ENCODE measurements at places on chromosomes 2 and 18.

DNA sequence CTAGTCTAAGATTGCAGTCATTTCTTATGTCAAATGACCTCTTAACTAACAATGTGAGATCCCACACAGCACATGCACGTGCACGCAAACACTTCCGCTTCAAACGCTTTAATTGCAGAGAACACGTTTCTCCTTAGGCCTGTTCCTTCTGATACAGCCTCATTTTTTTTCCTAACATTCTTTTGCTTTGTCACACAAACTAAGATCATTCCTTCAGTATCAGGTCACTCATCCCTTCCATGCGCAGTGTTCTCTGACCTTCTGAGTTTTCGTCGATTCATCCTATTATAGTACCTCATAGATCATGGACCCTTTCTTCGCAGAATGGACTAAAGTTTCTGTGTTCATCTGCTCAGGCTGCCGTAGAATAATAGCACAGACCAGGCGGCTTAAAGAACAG lies 327.1 kb upstream of the CDH19 start:
- no peak for DNase-seq

- DNase-seq, result no peak
These were observed 312.3 kb upstream of the PIK3C3 start for GRCh38 chr18:41642756-41643155.

DNA sequence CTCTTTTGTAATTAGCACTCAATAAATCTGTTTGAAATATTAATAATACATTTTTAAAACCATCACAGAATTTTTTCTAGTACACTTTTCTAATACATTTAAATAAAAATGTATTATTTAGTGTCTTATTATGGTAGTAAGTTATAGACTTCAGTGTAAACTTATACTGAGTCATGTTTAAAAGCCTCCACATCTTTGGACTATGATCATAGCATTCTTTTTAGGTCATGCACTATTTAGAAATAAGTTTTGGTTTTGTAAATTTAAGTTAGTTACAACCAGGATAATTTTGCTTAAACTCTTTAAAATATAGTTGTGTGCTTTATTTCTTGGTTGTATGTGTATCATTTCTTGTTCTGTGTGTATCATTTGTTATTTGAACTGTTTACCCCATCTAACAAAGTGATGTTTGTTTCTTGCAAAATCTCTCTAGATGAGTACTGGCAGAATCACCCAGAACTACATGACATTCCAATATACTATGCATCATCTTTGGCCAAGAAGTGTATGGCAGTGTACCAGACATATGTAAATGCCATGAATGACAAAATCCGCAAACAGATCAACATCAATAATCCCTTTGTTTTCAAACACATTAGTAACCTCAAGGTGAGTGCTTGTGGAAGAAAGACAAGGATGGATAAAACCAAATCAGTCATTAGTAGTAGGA lies 16.7 kb downstream of the CPSF3 start:
- DNase-seq, result no peak

DNA sequence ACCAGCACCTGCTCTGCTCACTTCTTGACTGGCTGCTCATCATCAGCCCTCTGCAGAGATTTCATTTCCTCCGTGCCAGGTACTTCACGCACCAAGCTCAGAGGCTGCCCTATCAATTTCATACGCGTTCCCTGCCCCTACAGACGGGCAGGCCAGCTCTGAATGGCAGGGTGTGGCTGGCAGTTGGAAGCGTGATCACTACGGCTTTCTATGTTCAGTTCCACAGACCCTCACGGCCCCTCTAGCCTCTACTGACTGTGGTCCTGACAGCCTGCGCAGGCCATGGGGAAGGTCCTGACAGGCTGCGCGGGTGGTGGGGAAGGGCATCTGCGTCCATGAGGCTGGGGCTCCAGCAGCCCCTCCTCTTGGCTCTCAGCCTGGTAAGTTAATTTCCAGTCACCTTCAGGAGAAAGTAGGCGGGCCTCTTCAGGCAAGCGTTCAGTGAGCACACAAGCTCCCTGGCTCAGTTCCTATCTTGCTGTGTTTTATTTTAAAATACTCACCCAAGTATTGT lies 154.8 kb downstream of the ZNF236 start:
- no peak for DNase-seq

- DNase-seq, result no peak
These were observed 488.7 kb upstream of the ID2 start for GRCh38 chr2:8193146-8193545.

DNA sequence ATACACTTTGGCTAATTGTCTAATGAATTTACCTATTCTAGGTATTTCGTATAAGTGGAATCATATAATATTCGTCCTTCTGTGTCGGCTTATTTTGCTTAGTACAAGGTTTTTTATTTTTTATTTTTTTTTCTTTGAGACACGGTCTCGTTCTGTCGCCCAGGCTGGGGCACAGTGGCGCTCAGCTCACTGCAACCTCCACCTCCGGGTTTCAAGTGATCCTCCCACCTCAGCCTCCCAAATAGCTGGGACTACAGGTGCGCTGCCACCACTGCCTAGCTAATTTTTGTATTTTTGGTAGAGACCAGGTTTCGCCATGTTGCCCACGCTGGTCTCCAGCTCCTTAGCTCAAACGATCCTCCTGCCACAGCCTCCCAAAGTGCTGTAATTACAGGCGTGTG lies 38.2 kb downstream of the PCBP1 start:
- DNase-seq, result no peak

DNA sequence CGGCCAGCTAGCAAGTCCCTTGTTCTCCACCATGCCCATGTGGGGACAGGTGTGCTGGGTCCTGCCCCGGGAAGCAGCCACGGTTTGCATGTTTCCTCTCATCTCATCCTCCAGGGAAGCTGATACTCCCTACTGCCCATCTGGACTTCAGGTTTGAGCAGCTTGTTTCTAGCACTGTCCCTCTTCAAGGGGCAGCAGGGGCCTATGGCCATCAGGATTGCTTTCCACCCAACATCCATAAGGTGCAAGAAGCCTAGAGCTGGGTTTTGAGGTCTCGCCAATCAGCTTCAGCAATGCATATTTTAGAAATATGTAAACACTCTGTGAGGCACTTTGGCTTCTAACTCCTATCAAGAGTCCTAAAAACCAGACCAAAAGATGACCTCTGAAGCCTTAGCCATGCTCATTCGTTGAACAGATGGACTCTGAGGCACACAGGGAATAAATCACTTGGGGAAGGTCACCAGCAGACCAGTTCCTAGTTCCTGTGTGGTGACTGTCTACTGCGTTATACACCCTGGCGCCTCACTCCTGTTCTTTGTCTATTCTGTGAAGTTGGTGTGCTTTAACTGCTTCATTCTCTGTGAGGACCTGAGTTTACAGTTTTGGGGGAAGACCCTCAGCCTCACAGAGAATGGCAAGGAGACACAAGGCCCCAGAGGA lies 192.6 kb upstream of the TWIST2 start:
- no peak for DNase-seq

DNA sequence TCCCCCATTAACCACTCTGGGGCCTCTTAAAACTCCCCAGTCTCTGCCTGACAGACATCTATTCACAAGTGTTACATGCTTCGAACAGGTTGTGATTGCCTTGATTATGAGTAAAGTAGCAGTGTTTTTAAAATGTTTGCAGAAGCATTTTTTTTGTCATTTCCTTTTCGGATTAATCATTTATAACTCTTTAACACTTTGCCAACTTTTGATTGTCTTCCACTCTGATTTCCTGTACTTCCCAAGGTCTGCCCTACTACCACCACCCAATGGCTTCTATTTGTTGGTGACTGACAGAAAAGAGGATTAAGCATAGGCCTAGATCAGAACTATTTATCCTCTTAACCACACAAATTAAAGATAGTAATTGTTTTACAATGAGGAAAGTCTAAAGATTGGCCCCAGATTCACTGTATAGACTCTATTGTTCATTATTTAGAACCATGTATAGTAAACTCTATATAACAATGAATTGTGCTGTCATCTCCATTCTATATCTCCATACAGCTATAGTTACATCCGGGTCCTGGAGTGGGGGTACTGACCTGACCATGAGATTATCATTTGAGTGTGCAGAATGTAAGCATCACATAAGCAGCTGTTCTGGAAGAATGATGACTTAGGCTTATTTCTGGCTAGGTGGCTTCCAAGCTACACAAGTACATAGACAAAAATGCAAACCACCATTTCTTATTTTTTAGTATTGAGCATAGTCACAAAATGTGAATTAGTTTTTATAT lies 110.3 kb upstream of the RBMS1 start:
- DNase-seq, result no peak

DNA sequence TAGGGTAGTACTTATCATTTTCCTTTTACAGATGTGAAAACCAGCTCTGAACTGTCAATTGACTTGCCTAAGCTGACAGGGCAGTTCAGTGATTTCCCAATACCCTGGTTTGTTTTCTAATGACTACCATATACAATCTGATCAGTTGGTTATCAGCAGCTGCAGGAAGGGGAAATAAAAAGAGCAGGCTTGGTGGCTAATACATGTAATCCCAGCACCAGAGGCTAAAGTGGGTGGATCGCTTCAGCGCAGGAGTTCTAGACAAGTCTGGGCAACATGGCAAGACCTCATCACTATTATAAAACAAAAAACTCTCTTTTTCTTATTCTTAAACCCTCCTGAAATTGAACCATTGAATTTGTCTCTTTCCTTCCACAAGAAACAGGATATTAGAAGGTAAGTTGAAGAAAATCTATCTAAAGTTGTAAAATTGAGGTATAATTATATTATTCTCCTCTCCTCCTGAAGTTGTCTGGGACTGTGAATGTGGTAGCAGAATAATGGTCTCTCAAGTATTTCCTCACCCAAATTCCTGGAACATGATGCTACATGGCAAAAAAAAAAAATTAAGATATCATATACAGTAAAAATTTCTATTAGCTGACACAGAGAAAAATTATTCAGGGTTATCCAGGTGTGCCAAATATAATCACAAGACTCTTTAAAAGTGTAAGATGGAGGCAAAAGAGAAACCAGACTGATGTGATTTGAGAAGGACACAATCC lies 1441.6 kb downstream of the SUCLG1 start:
- no peak for DNase-seq

- DNase-seq, result no peak
These were observed 54.0 kb upstream of the CWC22 start for GRCh38 chr2:180061085-180061484.

DNA sequence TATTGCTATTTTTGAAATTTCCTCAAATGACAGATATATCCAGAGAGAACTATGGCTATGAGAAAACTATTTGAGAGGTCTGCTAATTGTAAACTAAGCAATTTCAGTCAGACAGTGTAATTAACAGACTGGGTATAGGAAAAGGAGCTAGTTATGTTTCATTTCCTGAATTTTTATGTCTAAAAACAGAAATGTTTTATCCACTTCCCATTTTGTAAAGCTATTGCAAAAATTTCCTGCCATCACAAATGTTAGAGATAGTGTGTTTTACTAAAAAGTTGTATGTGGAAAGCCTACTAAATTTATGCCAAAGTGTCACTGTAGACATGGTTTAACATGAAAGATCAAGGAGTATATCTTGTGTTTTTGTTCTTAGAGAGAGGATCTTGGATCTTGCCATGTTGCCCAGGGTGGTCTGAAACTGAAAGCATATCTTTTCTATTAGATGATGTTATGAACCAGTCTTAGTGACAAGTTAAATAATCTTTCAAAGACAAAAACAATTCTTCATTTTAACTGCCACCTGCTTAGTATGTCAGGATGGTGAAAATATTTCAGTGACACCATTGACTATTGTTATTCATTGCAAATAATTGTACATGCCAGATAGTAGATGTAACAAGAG lies 40.5 kb upstream of the ITPRID2 start:
- no peak for DNase-seq

- DNase-seq, result no peak
These were observed 22.7 kb upstream of the ATP9B start for GRCh38 chr18:79046522-79046921.

GRCh38 chr2:128306931-128307460 lies 11.7 kb downstream of the HS6ST1 start:
- DNase-seq, result no peak

DNA sequence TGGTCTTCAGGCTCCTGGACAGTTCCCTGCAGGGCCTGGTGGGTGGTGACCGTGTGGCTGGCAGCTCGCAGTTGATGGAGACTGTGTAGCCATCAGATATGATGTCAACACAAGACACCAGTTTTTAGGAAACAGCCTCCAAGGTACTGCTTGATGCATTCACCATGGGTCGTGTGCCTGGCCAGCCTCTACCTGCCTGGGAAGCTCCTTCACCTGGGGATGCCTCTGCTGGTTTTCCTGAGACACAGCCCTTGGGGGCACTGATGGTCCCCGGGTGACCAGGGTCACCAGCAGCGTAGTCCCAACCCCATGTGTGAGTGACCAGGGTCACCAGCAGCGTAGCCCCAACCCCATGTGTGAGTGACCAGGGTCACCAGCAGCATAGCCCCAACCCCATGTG lies 33.6 kb upstream of the KCNG2 start:
- DNase-seq, result no peak

DNA sequence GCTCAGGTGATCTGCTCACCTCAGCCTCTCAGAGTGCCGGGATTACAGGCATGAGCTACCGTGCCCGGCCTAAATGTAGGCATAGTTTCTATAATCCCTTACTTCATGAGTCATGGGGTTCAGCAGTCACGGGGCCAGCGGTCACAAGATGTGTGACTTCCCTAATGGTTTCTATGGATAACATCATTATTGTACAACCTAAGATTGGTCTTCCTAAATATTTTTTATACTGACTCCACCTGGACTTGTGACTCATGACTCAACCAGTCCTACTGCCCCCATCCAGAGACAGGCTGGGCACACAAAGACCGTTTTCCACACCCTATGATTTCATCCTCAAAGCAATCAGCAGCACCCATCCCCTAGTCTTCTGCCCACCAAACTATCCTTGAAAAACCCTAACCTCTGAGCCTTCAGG lies 15.9 kb downstream of the FAM210A start:
- DNase-seq, result no peak

GRCh38 chr2:9266711-9267110 lies 60.1 kb downstream of the ASAP2 start:
- no peak for DNase-seq
